Renal cortex interstitium (tissue), 15 donors: ENCODE measurements at places on chromosomes 6 and 20.

- no peak for DNase-seq
Observed at GRCh38 chr6:11964729-11965335, 47.3 kb upstream of the HIVEP1 start.

- no peak for DNase-seq
Observed at GRCh38 chr6:36699348-36699747, 1.7 kb downstream of the RAB44 start.

DNA sequence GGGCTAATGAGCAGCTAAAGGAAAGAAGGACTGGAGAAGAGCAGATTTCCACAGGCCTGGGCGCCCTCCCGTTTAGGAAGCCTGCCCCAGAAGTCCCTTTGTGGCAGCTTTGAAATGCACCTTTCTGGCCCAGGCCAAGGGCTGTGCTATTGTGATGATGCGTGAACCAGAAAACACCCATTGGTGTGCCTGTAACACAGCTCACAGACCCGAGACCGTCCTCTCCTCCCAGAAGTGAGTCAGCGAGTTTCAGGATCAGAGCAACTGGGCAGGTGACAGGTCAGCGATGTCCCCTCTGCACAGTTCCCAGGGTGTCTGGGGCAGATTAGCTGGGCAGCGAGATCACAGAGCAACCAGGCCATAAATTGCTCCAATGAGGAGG, 71.9 kb upstream of the SULF2 start:
- no peak for DNase-seq

GRCh38 chr6:34143884-34144580, 1.9 kb downstream of the GRM4 start:
- DNase-seq, result no peak

DNA sequence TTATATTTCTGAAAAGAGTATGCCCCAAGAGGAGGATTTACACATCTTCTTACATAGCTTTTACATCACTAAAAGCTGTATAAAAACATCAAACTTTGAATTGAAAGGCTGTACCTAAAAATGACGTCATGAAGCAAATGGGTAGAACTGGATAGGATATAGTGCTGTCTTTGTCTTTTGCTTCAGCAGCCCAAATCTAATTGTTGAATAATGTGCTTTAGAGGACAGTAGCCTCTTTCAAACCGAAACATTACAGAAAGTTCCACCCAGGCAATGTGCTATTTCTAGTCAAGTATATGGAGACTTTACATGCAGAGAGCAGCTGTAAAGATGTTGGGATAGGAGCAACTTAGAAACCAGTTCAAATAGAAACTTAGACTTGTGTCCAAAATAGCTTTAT, 51.9 kb downstream of the ADGRG6 start:
- DNase-seq, result no peak

DNA sequence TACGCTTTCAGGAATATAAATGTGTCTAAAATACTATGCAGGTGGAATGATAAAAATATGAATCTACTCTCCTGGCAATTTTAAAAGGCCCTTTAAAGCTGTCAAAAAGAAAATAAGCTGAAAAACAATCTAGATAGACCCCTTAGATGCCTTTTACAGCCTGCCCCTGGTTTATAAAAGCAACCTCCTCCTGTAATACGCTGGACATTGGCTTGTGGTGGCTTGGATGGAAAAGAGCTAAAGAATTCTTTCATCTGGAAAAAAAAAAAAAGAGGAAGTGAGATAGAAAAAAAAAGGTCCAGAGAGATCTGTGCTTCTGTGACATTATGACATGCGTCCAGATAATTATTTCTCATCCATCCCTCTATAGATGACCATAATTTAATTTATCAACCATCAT, 115.9 kb upstream of the NRSN1 start:
- no peak for DNase-seq

- no peak for DNase-seq
Observed at GRCh38 chr6:36563237-36563927, 16.1 kb upstream of the STK38 start.

- no peak for DNase-seq
Observed at GRCh38 chr6:79143320-79143898, 65.4 kb upstream of the PHIP start.
